ENCODE measurements at places on chromosomes 3 and 15. TPM values are rescaled to one million over a fixed set of nuclear protein-coding genes. Genes with fewer than 3 reads are reported as not detected.

The ADIPOQ gene
- total RNA-seq: not detected

The NAA80 gene
- 3.4 TPM for total RNA-seq

The HAUS2 gene
- total RNA-seq: 32.9 TPM

The SEMA3G gene
- 2.0 TPM for total RNA-seq

The CCDC174 gene
- 12.4 TPM for total RNA-seq

The CTXND1 gene
- 2.1 TPM for total RNA-seq

DNA sequence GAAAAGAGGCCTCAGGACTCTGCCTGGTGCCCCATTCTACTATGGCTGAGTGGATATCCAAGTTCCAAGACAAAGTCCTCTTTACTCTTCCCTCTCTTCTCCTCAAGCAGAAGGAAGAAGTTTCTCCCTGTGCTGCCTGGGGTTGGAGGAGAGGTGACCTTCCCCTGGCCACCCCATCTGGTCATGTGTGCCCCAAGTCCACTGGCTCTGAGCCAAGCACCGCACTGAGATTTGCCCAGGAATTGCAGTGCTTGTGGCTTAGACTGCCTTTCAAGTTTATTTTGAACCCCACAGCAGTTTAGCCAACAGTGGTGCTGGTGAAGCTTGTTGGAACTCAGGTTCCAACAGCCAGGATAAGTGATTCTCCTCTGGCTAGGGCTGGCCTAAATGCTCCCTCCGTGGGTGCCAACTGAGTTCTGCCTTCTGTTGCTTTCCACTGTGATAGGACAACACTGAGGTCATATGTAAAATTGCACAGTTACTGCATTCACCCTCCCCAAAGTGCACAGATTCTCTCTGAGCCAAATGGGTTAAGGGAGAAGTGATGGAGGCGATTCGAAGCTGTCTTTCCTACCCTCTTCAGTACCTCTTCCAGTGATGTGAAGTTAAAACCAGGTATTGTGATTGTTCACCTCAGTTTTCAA lies 69.9 kb downstream of the TMCO5A start:
- H3K36me3 ChIP-seq: no peaks in the 10 kb centered on the region
- no peaks in the 10 kb centered on the region for H3K27me3 ChIP-seq
- H3K4me1 ChIP-seq: no peaks in the 10 kb centered on the region
- H3K4me3 ChIP-seq: no peak overlapping the region
- no peak for DNase-seq
- H3K27ac ChIP-seq: no peak overlapping the region

DNA sequence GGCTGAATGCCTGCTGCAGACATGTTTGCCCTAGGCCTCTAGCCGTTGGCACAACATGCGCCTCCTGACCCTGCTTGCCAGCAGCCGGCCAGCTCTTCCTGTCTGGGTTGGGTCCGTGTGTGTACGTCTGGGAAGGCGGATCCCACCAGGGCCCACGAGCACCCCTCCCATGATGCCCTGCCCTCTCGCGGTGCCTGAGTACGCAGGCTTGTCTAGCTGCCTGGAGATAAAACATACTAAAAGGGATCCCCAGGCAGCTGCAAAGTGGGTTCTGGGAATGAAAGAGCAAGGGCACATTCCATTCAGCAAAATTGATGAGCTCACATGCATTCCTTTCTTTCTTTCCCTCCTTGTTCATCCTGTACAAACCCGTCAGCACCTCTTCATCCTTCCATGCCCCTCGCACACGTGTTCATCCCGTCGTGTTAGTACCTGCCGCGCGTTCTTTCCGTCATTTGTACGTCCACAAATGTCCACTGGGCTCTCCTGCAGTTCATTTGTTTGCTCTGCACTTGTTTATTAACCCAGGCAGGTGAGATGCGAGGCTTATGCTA lies 74.3 kb downstream of the FBLN2 start:
- no peaks in the 10 kb centered on the region for H3K36me3 ChIP-seq
- peaks cover 43% of the 10 kb centered on the region for H3K27me3 ChIP-seq
- peak; percentile 10 for DNase-seq
- no peak overlapping the region for H3K4me3 ChIP-seq
- peaks cover 10% of the 10 kb centered on the region for H3K4me1 ChIP-seq

DNA sequence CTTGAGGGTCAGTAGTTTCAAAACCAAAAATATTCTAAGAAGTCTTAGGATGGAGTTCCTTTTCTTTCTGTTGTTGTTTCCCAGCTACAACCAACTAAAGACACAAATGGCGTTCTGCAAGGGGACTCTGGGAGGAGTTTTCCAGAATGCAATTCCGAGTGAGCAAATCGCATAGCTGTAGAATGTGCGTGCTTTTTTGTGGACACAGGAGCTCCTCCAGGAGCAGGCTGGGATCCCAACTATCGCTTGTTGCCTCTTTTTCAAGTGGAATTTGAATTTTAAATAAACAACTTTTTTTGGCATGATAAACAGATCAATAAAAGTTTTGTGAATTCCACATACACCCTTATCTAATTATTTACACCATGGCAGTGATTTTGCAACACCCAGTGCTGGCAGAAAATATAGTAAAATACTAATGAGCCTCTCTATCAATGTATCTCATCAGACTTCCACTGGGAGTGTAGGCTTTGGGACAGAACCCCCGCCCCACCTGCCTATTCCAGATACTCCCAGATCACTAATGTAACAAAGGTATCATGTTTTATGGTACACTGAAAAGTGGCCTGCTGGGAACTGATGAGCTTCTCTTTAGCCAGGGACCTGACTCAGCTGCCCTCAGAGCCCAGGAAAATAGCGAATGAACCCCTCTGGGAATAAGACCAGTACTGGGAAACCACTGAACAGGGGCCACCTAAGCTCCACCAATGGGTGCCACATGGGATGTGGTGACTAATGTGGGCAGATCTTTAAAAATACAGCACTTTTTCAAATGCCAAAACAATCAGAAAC lies 66.4 kb downstream of the LMCD1 start:
- H3K4me3 ChIP-seq: no peak overlapping the region
- no peaks in the 10 kb centered on the region for H3K36me3 ChIP-seq
- no peaks in the 10 kb centered on the region for H3K4me1 ChIP-seq
- H3K27ac ChIP-seq: no peak overlapping the region
- no peaks in the 10 kb centered on the region for H3K27me3 ChIP-seq

- no peak for DNase-seq
- H3K4me1 ChIP-seq: peaks cover 60% of the 10 kb centered on the region
- H3K27me3 ChIP-seq: no peaks in the 10 kb centered on the region
- no peak overlapping the region for H3K27ac ChIP-seq
These were observed 7.8 kb downstream of the SCAMP2 start for GRCh38 chr15:74865316-74865715.

DNA sequence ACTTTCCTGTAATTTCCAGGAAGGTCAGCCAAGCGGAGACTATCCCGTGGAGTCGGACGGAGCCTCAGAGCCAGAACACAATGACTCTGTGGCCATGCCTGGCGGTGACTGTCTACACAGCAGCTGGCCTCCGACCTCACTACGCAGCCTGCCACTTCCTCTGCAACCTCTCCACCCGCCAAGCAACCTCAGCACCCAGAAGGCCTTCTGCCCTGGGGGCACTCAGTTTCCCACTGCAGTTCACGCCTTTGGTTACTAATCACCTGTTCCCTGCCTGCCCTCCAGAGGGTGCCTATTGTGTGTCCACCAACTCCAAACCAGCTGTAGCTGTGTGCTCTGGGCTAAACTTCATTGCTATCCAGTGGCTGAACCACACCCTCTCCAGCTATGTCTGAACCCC lies 44.0 kb downstream of the TM2D3 start:
- H3K36me3 ChIP-seq: no peaks in the 10 kb centered on the region
- DNase-seq: no peak
- peaks cover 45% of the 10 kb centered on the region for H3K4me1 ChIP-seq
- no peak overlapping the region for H3K27ac ChIP-seq
- no peak overlapping the region for H3K4me3 ChIP-seq

DNA sequence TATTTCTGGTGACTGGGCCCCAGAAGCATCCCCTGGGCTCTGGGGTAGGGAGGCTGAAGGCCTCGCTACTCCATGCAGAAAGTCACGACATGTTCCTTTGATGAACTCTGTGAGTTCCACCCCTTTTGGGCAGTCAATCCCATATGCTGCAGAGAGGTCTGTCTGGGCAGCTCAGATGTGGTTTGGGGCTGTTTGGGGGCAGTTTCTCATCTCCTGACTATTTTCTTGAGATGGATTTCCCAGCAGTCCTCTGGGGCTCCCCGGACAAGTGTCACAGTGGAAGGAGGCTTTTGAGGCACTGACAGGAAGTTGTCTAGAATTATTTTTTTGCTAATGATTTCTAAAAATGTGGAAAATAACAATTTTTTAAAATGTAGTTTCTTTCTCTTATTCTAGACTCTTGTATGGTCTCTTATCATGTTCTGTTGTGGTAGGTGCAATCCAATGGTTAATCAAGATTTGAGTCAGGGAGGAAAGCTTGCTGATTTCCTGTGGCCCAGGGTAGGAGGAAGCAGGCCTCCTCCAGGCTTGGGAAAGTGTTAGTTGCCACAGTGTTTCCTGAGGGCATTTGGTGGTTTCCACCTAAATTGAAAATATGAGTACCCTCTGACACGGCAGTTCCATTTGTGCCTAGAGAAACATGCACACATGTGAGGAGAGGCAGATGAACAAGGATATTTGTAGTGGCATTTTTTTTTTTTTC lies 19.9 kb upstream of the TATDN2 start:
- peaks cover 16% of the 10 kb centered on the region for H3K36me3 ChIP-seq
- H3K4me3 ChIP-seq: no peak overlapping the region
- H3K27ac ChIP-seq: no peak overlapping the region

GRCh38 chr3:58657571-58658141 lies 8.9 kb downstream of the FAM3D start:
- no peak for DNase-seq
- no peaks in the 10 kb centered on the region for H3K27me3 ChIP-seq
- H3K4me3 ChIP-seq: no peak overlapping the region
- H3K4me1 ChIP-seq: no peaks in the 10 kb centered on the region
- H3K36me3 ChIP-seq: no peaks in the 10 kb centered on the region

DNA sequence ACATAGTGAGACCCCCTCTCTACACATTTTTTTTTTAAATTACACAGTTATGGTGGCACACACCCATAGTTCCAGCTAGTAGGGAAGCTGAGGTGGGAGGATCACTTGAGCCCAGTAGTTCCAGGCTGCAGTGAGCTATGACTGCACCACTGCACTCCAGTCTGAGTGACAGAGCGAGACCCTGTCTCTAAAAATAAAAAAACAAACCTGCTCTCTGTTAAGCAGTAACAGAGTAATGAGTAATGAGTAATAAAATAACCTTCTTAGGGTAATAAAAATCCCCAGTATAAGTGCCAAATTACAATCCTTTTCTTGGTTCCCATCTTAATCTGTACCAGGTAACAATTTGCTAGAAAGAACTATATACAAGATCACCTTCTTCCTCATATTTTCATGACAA lies 65.9 kb upstream of the PLXND1 start:
- H3K4me3 ChIP-seq: no peak overlapping the region
- peaks cover 36% of the 10 kb centered on the region for H3K36me3 ChIP-seq
- H3K27me3 ChIP-seq: no peaks in the 10 kb centered on the region
- H3K4me1 ChIP-seq: peaks cover 47% of the 10 kb centered on the region

GRCh38 chr15:66863390-66864085 lies 161.5 kb downstream of the SMAD6 start:
- no peak overlapping the region for H3K27ac ChIP-seq
- no peak overlapping the region for H3K4me3 ChIP-seq
- H3K36me3 ChIP-seq: no peaks in the 10 kb centered on the region

DNA sequence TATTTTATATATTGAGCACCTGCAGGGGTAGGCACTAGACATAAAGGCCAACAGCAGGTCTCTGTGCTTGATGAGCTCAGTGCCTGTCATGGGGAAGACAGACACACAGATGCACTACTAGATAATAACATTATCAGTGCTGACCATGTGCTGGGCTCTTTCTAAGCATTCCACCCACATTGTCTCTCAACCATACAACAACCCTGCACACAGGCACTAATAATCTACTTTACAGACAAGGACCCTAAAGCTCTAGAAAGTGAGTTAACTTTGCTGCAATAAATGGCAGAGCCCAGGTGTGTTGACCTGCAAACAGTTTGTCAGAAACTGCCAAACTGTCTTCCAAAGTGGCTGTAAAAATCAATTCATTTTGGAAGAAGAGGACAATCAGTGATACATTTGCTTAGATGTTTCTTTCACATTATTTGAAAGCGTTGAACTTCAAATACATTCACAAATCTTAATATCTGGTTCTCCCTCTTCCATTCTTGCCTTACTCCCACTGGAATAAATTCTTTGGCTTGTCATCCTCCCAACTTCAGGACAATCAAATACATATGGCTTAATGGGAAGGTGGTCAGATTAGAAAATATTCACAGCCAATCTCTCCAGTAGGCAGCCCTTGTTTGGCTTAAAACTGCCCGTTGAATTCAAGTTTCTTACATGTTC lies 11.0 kb upstream of the PP2D1 start:
- no peak overlapping the region for H3K4me3 ChIP-seq
- DNase-seq: no peak
- no peaks in the 10 kb centered on the region for H3K36me3 ChIP-seq
- no peaks in the 10 kb centered on the region for H3K27me3 ChIP-seq
- H3K27ac ChIP-seq: no peak overlapping the region

DNA sequence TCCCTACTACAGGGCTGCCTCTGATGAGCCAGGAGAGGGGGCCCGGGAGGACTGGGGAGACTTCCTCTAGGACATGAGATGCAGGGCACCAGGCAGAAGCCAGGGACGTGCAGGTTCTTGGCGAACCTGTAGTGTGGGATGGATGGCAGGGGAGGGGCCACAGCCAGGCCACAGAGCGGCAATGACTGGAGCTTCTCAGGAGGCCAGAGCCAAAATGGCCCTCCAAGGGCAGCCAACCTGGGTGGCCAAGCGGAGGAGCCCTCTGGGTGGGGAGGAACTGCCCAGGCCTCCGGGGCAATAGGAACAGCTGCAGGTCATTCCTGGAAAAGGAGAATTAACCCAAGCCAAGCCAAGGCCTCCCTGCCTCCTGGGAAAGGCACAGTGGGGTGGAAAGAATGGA lies 224.5 kb downstream of the XXYLT1 start:
- peaks cover 10% of the 10 kb centered on the region for H3K4me1 ChIP-seq
- no peaks in the 10 kb centered on the region for H3K36me3 ChIP-seq
- no peak for DNase-seq
- H3K27me3 ChIP-seq: peaks cover 7% of the 10 kb centered on the region
- no peak overlapping the region for H3K27ac ChIP-seq
- H3K4me3 ChIP-seq: no peak overlapping the region

DNA sequence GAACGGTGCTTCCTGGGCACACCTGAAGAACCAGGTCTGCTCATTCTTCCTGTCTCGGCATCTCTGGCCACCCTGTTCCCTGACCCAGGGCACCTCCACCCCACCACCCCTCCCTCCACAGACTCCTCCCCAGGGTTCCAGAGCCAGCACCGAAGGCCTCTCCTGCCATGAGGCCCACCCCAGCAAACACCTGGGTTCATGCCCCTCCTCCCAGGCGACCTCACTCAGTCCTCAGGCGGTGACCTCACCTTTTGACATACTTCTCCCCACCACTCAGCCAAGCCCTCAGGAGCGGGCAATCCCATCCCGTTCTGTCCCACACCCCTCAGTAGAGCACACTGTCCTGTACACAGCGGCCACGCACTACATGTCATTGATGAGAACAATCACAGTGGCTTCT lies 72.3 kb downstream of the RPN1 start:
- no peak for DNase-seq
- no peaks in the 10 kb centered on the region for H3K36me3 ChIP-seq
- H3K4me3 ChIP-seq: no peak overlapping the region

Measured in HepG2 (cell line).